ENCODE measurements at places on chromosomes 4 and X. TPM values are rescaled to one million over a fixed set of nuclear protein-coding genes. Genes with fewer than 3 reads are reported as not detected.

- no peak for DNase-seq
Measured at GRCh38 chr4:93466446-93466845, 362.1 kb upstream of the ATOH1 start.

GRCh38 chr4:155734951-155735350 is 23.9 kb upstream of the GUCY1B1 start:
- no peak for DNase-seq

GRCh38 chr4:66575008-66575696 is 904.9 kb upstream of the EPHA5 start:
- no peak for DNase-seq

GUCY1B1 gene
- 16.2 TPM for total RNA-seq

DNA sequence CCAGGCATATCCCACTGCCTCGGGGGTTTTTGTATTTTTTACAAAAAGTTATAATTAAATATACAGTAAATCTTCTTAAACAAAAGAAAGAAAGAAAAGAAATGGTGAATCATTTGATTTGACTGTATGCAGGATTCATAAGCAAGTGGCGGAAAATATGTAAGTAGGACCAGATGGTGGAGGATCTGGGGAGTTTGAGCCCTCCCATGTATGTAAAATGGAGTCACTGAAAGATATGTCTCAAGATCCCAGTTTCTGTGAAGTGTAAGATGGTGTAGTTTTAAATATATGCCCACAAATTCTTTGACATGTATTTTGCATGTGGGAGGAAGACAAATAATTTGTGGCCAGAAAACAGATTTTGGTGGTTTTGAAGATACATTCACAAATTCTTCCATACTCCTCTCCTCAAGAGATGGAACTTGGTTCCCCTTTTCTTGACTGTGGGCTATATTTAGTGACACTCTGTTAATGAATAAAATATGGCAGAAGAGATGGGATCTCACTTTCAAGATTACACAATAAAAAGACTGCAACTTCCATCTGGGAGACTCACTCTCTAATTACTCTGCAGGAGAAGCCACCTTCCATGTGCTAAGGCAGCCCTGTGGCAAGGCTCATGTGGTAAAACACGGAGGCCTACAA is 133.6 kb upstream of the S100G start:
- no peak for DNase-seq

DNA sequence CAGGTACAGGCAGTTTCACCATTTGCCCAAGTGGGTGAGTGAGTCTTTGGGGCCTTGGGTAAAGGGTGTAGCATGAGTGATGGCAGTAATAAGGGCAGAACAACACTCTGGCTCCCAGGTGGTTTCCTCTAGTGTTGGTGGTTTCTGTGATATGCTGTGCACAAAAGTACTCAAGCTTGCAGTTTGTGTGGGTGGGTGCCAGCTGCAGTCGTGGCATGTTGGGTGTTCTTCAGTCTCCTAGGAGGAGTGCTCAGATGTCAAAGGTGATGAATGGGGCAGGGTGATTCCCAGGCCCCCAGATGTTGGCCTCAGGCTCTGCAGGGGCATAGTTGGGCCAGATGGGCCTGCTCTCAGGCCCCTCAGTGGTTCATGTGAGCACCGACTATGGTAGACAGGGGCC is 166.1 kb upstream of the KLF8 start:
- DNase-seq: no peak

DNA sequence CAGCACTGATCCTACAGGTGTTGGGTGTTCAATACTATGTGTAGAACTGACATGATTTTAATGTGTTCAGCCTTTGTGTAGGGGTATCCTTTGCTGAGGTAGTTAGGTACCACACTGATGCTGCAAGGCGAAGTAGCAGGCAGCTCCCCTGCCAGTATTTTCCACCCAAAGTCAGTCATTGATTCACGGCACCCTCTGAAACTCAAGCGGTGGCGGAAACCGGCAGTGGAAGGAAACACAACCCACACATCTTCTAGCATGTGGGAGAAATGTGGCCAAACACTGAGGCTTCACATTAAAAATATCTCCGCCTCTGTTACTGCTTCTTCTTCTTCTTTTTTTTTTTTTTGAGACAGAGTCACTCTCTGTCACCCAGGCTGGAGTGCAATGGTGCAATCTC is 126.3 kb downstream of the AASDH start:
- DNase-seq: no peak

MAGEA1 gene
- not detected for total RNA-seq

PDE5A gene
- total RNA-seq: 14.7 TPM

- no peak for DNase-seq
Measured at GRCh38 chr4:172270397-172270796, 457.2 kb downstream of the GALNTL6 start.

DNA sequence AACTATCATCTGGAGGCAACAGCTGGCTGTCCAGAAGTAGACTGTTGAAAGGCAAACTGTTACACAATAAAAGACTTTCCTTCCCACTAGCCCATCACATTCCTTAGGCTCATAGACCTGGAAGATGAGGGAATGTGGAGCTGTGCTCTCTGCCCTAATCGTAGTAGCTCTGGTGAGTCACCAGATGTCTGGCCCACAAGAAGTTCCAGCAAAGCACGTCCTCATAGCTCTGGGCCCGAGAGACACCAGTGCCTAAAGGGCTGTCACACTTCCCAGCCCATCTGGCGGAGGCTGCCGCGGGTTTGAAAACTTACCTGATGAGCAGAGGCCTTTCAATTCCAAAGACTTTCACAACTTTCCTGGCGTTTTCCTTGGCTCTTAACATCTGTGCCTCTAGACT is 81.7 kb upstream of the STOX2 start:
- DNase-seq: peak; percentile 34

- no peak for DNase-seq
Measured at GRCh38 chr4:75633846-75634245, 3.5 kb upstream of the CDKL2 start.

DNA sequence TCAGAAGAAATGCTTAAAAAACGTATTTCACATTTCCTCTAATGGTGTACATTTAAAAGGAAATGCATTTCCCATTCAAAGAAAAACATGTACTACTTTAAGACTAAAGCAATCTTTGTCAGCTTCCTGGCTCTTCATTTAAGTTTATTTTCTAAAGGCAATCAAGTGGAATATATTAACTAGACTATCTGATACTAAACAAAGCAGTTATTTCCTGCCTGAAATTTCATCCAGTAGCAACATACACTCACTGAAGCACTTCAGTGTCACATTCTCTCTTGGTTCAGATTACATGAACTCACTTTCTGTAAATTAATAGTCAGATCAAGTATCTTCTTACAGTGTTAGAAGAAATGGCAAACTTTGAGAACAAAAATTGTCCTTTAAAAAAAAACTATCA is 42.5 kb downstream of the LRBA start:
- DNase-seq: no peak

IQCM gene
- total RNA-seq: not detected

- no peak for DNase-seq
Measured at GRCh38 chr4:60656171-60656570, 544.0 kb upstream of the ADGRL3 start.

AKAP4 gene
- not detected for total RNA-seq

GRCh38 chr4:17712166-17712565 is 69.3 kb downstream of the FAM184B start:
- DNase-seq: no peak

CCDC149 gene
- 9.4 TPM for total RNA-seq

DNA sequence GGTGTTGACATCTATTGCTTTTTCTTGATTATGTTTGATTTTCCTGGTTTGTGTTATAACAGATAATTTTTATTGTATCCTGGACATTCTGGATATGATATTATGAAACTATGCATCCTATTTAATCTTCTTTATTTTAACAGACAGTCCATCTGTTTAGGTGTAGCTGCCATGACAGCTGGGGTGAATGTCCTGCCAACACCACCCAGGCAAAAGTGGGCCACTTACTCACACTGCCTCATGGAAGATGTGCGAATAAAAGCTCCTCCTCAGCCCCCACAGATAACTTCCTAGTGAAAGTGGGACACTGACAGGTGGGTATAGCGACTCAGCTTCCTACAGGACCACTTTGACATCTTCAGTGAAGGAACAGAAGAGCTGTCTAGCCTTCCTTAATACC is 18.4 kb upstream of the CNKSR2 start:
- no peak for DNase-seq

- DNase-seq: no peak
Measured at GRCh38 chrX:9071031-9071650, 37.2 kb upstream of the FAM9B start.

DNA sequence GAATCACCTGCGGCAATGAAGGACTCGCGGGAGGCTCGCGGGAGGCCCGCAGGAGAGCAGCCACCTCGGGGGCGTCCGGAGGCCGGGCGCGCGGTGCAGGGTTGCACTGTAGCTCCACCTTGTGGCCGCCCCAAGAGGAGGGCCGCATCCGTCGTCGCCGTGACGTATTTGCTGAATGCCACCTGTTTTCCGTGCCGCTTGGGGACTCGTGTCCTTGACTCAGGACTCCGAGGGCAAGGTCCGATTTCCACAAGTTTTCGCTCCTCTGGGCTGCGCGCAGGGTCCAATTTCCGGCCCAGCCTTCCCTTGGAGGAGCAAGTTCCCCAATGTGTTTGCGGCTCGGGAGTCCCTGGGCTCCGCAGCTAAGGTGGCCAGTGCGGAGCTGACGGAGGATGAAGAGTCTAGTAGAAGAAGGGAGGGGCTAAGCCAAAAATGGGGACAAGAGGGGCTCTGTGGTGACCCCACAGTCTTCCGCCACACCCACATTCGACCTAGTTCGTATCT is 10.7 kb upstream of the DLG3 start:
- peak; percentile 60 for DNase-seq

NPNT gene
- total RNA-seq: 2.5 TPM

GRCh38 chrX:1249101-1249887 is 19.3 kb upstream of the CSF2RA start:
- DNase-seq: peak; percentile 42

GRCh38 chrX:19513383-19513782 is 1.9 kb downstream of the MAP3K15 start:
- DNase-seq: no peak

ENPEP gene
- 2.2 TPM for total RNA-seq

- DNase-seq: no peak
Measured at GRCh38 chr4:123977641-123978081, 581.1 kb downstream of the SPRY1 start.

GRCh38 chrX:13167481-13168231 is 123.2 kb upstream of the FAM9C start:
- no peak for DNase-seq

DNA sequence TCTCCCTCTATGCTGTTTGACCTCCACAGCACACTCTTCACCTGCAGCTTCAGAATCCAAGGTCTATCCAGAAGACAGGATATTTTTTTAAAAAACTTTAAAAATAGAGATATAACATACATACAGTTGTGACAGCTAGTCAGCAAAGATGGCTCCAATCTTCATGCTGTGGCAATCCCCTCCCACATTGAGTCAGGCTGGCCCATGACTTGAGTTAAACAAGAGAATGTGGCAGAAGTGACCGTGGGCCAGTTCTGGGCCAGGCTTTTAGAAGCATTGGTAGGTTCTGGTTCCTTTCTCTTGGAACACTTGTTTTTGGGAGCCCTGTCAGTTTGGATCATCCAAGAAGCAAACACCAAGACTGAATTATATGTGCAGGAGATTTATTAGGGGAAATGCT is 36.1 kb upstream of the REPS2 start:
- no peak for DNase-seq

TMPRSS11F gene
- total RNA-seq: not detected

All from heart right ventricle (tissue), 16 donors.